ENCODE measurements at places on chromosomes 4 and X.

DNA sequence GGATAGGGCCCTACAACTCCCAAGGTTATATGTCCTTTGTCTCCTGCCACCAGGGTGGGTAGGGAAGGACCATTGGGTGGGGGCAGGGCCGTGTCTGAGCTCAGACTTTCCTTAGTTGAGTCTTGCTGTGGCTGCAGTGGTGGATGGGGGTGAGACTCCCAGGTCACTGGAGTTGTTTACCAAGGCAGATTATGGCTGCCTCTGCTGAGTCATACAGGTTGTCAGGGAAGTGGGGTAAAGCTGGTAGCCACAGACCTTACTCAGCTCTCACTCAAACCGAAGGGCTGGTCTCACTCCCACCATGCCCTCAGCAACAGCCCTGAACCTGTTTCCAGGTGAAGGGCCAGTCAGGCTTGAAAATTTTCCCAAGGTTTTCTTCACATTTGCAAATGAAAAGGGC is 58.8 kb upstream of the FAAH2 start:
- DNase-seq = no peak

GRCh38 chr4:13601048-13601447 is 26.5 kb downstream of the BOD1L1 start:
- DNase-seq = no peak

- DNase-seq = no peak
Measured at GRCh38 chr4:138311771-138312535, 69.8 kb upstream of the SLC7A11 start.

GRCh38 chr4:67899096-67899495 is 15.3 kb upstream of the TMPRSS11D start:
- no peak for DNase-seq

DNA sequence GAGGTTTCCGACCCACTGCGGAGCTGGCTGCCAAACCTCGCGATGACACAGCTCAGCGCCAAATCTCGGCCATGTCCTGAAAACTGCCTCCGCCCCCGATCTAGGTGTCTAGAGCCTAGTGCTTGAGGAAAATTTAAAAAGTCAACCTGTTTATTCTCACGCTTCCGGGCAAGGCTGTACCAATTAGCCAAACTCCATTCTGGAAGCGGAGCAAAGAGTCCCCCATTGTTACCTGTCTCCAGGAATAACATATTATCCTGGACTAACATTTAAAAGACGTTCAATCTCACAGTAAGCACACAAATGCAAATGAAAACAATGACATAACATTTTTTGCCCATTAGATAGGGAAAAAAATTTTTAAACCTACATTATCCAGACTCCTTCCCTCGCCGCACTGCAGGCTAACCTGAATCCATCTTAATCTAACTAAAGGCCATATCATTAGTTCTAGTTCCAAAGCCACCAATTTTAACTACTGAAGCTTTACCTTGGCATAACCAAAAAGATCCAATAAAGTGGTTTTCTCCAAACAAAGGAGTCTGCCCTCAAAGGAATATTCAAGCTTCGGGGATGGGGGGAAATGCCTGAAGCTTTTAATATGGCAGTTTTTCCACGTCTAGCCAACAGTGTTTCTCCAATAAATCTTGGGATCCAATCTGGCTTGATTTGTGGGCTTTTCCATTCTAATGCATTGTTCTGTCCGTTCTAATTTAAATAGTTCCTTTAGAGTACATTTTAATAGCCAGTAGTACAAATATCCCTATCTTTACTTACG is 1.9 kb downstream of the HUWE1 start:
- DNase-seq = no peak

GRCh38 chr4:3640587-3640962 is 108.4 kb upstream of the LRPAP1 start:
- DNase-seq = no peak

DNA sequence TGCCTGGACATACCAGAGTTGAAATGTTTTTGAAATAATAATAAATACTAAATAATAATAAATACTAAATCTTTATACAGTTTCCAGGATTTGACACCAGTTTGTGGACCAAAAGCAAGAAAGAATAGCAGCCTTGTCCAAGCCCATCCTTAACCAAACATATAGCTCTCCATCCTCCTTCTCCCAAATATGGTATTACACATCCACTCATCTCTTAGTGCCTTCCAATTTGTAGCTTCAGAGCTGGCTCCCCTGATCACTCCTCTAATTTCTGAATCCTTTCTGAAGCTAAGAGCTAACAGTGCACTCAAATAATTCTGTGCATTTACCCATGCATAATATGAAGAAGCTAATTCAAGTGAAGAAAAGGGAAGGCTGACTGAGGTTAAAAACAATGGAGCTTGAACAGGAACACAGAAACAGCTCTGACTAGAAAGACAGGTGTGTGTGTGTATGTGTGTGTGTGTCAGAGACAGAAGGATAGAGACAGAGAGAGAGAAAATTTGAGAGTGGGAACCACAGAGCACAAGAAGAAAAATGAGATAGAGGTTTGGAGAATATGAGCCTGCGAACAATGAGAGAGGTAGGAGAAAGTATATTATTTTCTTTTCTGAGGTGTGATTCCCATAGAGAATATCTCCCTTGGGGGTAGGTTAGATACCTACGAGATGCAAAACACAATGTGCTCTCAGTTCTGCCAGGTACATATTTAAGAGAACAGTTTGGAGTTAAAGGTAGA is 123.5 kb downstream of the CAMK2D start:
- no peak for DNase-seq

GRCh38 chrX:45794323-45794994 is 593.8 kb upstream of the DIPK2B start:
- DNase-seq = no peak

GRCh38 chrX:63503541-63503940 is 152.4 kb upstream of the SPIN4 start:
- DNase-seq = no peak

DNA sequence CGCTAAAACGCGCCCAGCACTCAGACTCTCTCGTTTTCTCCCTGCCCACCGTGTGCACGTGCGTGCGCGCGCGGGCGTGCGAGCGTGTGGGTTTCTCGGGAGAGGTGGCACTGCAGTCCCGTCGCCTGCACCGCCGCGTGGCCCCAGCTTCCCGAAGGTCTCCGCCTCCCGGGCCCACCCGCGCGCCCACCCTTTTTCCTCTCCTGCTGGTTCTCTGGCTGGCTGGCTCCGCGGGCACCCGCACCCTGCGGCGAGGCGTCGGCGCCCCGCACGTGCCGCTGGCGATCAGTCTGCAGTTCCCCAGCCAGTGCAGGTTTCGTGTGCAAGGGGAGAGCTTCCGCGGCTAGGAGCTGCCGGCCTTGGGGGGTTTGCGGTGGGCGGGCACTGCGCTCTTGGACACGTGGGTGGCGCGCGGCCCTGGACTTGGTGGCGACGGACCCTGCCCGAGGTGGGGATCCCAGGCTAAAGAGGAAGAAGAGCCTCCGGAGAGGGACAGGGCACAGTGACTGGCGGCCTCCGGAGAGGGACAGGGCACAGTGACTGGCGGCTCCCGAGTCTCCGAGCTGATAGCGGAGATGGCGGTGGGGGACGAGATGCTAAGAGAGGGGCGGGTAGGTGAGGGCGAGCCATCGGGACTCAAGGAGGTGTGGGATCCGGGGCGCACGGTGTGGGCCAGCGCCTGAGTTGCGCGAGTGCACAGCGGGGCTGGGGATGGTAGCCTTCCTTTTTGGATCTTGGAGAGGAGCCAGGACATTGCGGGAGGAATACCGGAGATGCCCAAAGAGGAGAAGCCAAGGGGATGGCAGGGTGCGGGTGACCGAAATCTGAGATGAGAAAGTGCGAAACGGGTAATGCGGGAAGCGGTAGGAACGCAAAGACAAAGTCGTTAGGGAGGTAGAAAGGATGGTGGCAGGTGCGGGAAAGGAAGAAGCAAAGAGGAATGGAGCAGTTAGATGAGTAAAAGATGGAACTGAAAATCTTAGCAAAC is at the start of gene FAM184B:
Gene FAM184B, minus strand, starts transcription at position 322 of the 988 bp plus-strand sequence. CDS start 322 bp downstream, outside the sequence.
- no peak for DNase-seq
